Stimulated activated effector memory CD8-positive, alpha-beta T cell treated with anti-CD3 and anti-CD28 coated beads, Interleukin-12 subunit alpha, Interleukin-12 subunit beta, amount 100 ng/mL, for 72 hours (primary cell): ENCODE measurements at places on chromosomes 5 and 9.
A peak's percentile ranks its signal among the peaks of the same experiment; 100 is the strongest.

DNA sequence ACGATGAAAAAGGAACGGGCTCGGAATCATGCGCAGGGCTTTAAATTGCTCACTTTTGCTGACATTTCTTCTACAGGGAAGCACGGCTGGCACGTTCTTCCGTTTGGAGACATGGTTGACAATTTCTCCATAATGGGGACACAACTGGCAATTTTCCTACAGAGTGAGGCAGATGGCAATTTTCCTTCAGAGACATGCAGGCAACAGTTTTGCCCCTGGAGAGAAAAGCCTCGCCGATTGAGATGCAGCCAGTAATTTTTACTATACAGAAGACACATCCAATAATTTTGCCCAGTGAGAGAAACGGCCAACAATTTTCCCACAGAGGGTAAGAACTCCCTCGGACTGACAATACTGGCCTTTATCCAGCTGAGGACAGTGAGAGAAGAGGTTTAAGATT is 90.9 kb upstream of the GPR151 start:
- DNase-seq = no peak

DNA sequence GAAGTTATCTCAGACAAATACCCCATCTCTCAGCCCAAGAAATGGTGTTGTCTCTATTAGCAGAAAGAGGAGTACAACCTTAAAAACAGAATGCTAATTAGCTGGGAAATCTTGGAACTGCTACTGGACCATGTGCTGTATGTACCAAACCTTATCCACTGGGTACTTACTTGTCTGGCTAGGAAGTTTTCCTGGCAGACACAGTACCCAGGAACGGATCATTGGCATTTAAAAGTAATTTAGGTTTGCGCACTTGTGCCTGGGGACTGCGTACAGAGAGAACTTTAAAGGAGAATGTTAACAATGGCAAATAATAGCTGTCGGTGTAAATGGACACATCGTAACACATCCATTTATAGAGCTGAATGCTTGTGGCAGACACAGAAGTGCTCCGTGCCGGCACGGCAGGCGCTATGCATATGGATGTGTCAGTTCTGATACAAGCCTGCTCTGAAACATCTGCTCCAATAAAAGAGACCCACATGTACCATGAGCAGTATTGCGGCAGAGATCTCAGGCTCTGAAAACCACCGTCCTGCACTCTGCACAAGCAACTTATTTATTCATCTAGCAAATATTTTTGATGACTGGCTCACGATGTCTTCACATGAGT is 290.6 kb upstream of the PANK3 start:
- no peak for DNase-seq

GRCh38 chr9:109074236-109074889 is 45.4 kb downstream of the TMEM245 start:
- no peak for DNase-seq

DNA sequence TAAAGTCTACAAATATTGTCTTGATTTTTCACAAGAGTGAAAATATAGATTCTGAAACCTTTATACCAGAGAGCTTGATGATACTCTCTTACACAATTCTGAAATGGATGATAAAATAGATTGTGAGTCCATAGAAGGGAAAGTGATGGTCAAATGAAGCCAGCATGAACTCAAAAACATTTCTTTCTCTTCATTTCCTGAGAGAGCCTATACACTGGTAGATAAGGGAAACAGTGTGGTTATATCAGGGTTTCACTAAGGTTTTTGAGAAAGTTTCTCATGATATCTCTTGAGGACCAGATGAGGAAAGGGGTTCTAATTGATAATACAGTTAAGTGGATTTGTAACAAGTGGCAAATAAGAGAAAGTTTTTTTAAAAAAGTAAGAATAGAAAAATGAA is 254.1 kb downstream of the PJA2 start:
- DNase-seq = no peak

DNA sequence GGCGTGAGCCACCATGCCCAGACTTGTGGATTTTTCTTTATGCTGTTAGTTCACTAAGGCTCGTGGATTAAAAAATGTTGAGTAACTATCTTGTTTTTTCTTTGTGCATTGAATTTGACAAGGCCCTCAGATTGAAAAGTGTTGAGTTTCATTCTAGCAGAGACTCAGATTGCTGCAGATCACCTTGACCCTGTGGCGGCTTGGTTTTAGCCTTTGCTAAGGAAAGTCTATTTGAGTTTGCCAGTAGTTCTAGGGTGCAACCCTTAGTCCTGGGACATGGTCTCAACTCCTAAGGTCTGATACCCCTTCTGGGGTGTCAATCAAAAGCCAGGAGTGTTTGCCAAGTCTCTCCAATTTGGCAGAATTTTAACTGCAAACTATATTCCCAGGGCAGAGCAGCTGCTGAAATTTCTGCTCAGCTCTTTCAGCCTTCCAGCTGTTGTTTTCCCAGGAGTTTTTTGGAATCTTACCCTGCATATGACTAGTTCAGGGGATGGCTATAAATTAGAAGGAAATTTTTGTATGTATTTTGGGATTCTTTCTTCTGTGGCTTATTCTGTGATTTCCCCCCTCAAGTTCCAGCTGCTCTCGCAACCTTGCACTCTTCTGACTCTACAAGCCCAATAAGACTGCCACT is 84.3 kb upstream of the HAND1 start:
- DNase-seq = no peak

DNA sequence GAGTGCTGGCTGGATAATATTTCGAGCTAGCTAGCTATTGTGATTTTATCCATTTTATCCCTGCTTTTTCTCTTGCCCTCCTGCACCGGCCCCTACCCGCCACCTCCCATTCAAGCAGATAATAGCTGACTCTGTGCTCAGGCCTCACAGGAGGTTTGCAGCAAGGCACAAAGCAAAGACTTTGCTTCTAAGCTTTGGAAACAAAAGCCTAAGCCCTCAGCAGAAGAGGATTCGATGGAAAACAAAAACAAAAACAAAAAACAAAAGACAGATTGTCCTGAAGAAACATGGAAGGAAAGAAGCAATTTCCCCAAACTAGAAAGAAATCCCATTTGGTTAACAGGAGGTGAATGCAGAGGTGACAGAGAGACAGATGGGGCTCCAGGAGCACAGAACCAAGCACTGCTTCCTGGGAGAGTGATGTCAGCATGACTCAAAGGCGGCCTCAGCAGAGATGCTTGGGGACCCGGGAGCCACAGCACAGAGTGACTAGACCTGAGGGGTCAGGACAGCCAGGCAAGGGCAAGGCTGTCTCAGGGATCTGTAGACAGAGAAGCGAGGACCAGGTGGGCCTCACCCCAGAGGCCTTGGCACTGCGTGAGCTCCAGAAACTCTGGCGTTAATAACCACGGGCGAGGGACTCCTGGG is 28.4 kb downstream of the MTX3 start:
- DNase-seq = peak; percentile 39

DNA sequence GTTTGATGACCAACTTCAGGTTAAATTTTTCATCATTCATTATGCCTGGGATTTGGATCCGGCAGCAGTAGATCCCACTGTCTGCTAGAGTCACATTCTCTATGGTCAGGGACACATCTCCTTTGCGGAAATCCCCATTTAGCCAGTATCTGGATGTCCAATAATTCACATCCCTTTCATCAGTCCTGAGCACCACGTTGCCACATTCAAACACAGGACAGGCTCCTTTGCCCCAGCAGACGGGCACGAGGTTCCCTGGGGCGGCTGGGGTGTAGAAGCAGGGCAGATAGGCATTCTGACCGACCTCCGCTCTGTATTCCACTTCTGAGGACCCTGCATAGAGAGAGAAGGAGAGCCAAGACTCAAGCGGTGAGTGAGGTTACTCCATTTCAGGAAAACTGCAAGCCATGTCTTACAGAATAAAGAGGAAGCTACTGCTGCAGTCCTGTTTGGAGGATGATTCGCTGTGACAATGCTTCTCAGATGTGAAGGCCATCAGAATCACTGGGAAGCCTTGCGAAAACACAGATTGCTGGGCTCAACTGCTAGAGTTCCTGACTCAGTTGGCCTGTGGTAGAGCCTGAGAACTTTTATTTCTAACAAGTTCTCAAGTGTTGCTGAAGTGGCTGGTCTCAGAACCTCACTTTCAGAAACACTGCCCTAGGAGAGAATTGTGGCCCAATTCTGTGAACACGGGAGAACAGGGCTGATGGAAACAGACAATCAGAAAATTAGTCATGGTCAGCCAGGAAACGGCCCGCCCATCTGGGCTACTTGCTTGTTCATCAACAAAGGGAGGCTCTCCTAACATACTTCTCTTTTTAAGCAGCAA is 2.0 kb downstream of the HAVCR2 start:
- peak; percentile 24 for DNase-seq

GRCh38 chr5:39249069-39249468 is 29.7 kb upstream of the FYB1 start:
- DNase-seq = no peak

GRCh38 chr5:140134277-140134935 is 8.7 kb downstream of the IGIP start:
- DNase-seq = no peak

DNA sequence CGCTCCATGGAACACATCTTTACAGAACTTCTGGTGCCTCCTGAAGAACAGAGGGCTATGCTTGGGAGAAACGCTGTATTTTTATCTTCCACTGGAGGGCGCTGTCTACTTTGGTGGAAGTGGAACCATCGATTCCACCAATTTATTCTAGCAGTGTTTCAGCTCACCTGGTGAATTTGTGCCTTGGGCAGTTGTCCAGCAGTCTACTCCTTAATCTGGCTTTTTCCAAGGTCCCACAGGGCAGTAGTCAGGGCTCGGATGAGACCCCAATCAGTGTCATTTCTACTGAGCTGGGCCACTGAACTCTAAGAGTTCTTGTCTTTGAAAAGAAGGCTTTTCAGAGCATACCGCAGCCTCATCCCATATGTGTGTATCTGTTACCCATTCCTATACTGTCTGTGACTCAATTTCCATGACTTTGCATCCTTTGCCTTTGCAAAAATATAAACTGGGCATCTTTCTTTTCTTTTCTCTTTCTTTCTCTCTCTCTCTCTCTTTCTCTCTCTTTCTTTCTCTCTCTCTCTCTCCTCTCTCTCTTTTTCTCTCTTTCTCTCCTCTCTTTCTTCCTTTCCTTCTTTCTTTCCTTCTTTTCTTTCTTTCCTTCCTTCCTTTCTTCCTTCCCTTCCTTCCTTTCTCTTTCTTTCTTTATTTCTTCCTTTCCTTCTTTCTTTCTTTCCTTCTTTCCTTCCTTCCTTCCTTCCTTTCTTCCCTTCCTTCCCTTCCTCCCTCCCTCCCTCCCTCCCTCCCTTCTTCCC is 138.4 kb upstream of the ZNF618 start:
- peak; percentile 67 for DNase-seq

- DNase-seq = no peak
Observed at GRCh38 chr5:168318240-168318639, 26.8 kb downstream of the WWC1 start.

DNA sequence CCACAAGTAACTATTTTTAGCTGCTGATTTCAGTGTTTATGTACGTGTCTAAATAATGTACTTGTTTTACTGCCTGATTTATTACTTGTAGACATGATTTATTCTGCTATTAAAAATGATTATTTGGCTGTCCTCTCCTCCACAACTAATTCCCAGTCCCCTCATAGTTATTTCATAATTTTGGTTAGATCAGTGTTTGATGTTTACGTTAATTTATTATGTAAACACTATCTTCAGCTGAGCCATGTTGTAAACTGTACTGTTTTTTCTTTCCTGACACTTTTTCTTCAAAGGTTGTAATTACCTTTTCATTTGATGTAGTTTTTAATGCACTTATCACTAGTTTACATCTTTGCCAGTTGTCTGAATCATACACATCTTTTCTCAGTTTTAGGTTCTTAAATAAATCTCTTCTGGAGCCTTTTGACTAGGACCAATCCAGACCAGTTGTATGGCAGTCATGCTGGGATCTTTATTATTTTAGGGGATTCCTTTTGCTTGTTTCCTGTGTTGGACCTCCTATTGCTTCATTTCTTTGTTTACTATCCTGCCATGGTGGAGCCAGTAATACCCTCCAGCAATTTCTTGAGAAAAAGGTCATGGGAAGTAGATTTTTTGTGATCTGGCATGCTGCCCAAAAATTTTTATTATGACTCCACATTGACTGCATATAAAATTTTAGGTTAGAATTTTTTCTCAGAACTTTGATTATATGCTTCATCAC is 16.1 kb downstream of the AP3S1 start:
- no peak for DNase-seq

GRCh38 chr5:76175051-76175666 is 92.0 kb downstream of the SV2C start:
- DNase-seq = peak; percentile 41

DNA sequence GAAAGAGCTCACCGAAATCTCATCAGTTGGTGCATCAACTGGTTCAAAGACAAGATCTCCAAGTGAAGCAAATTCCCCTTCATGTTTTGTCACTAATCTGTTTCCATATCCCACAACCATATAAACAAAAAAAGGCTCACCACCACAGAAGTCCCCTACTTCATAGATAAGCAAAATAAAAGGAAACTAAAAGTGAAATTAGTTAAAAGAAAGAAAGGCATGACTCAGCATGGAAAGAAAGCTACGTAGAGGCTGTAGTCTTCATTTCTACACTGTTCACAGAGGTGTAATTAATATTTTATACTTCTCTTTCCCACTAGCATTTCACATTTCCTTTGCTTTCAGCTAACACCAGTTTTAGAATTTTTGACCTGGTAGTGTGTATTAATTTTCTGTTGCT is 208.0 kb downstream of the CYLC2 start:
- DNase-seq = no peak

DNA sequence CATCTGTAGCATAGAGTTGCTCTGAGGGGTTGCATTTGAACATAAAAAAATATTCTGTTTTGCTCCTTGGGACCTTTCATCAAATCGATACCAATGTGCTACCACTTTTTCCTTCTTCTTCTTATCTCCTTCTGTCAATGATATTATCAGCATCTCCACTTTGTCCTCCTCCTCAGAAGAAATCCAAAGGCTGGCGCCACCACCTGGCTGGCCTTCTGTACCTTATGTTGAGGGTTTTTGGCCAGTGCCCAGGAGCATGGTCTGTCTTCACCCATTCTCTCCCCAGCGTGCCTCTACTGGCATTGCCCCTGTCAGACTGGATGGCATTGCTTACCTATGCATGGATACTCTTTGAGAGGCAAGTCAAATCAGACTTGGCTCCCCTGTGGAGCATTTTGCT is 167.2 kb downstream of the CFAP90 start:
- no peak for DNase-seq

DNA sequence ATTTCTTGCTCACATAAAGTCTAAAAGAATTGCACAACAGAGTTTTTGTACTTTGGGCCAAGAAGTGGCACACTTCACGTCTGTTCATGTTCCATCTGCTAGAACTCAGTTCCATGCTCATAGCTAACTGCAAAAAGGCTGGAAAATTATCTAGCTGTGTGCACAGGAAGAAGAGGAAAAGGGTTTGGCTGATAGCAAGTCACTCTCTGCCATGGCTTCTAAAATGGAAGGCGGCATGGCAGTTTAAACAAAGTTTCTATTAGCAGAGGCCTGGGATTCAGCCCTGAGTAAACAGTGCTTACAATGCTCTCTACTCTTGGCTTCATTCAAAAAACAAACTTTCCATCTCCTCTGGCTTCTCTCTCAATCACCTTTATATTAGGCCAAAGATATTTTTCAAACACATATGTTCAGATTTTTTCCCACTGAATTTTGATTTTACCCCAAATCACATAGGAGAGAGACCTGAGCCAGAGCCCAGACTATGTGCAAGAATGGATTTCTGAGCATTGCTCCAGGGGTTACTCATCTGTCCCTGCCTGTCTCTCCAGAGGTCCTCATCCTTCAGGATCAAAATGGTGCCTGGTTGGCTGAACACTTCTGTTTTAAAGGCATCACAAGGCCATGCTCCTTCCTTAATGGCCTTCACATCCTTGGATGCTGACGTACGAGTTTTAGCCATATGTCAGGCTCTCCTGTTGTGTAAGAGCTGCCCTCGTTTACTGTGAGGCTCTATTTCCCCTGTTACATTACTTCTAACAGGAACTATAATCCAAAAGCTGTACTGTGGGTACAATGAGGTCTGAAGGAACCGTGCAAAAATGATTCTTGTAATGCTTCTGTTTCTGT is 226.6 kb downstream of the SAXO1 start:
- DNase-seq = no peak

GRCh38 chr9:7186175-7186574 is 428.4 kb downstream of the KDM4C start:
- DNase-seq = no peak
